ENCODE measurements at places on chromosomes 11 and 22.

- no peak for DNase-seq
These were observed 83.1 kb upstream of the FGF3 start for GRCh38 chr11:69902337-69902736.

GRCh38 chr22:31230871-31231621 is 18.9 kb downstream of the LIMK2 start:
- DNase-seq: no peak

- DNase-seq: no peak
These were observed 35.5 kb downstream of the ACO2 start for GRCh38 chr22:41504397-41504796.

- DNase-seq: no peak
These were observed 335 bp downstream of the ZNF408 start for GRCh38 chr11:46701078-46701654.

DNA sequence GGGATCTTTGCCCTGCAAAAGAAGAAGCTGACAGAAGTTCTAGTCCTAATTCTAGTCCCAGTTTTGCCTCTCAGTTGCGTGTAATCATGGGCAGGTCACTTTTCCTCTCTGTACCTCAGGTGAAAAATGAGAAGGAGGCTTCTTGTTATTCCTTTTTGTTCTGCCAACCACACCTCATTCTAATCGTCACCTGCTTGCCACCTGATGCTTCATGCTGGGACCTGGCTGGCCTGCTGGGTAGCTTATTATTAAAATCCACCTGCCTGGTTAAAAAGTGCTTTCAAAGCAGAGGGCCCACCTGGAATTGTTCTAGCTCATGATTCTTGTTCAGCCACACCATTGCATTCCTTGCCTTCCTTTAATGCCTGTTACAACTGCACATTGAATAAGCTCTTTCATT is 8.4 kb upstream of the ALG8 start:
- DNase-seq: no peak
